ENCODE measurements at places on chromosomes 2 and 18.

- DNase-seq: no peak
These were observed 570.9 kb downstream of the PIK3C3 start for GRCh38 chr18:42525905-42526304.

- DNase-seq: peak; percentile 0
These were observed 260.6 kb upstream of the LINC00305 start for GRCh38 chr18:64409511-64409910.

GRCh38 chr2:108965540-108966289 lies 23.3 kb downstream of the EDAR start:
- no peak for DNase-seq

- peak; percentile 53 for DNase-seq
These were observed 48.2 kb upstream of the PAPOLG start for GRCh38 chr2:60707750-60708371.

GRCh38 chr2:39409697-39410389 lies 27.2 kb downstream of the MAP4K3 start:
- no peak for DNase-seq

DNA sequence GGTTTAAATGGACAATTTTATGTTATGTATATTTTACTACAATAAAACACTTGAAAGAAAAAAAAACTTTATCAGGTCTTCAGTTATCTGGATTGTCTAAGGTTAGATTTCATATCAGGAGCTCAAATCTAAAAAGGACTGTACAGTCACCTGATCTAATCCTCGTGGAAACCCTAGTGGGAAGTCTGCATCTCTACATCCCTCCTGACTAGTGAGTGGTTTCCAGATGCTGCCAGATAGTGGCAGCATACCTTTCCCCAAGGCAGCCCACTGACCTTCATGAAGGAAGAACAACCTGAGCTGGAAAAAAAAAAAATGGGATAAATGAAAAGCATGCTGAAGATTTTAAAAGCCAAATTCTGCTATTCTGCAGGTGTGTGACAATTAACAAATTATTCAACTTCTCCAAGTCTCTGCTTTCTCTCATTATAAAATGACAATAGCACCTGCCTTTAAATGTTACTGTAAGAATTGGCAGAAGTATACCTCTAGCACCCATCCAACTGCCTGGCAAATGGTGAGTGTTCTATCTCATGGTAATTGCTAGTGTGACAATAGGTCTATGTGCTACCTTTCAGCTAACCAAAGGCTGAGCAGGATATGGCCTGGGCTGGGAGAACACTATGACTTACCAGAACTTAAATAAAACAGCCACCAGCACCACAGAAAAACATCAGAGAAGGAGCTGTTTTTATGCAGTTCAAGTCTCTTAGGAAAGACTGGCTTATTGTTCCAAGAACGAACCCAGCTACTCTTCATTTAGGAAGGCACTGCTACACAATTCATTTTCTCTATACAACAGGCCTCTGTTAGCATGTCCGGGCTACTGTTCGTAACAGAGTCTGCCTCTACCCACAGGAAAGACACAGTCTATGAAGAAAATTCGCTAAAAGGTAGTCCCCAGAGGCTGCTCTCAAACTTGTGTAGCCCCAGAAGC lies 8.6 kb downstream of the CLASP1 start:
- DNase-seq: no peak

DNA sequence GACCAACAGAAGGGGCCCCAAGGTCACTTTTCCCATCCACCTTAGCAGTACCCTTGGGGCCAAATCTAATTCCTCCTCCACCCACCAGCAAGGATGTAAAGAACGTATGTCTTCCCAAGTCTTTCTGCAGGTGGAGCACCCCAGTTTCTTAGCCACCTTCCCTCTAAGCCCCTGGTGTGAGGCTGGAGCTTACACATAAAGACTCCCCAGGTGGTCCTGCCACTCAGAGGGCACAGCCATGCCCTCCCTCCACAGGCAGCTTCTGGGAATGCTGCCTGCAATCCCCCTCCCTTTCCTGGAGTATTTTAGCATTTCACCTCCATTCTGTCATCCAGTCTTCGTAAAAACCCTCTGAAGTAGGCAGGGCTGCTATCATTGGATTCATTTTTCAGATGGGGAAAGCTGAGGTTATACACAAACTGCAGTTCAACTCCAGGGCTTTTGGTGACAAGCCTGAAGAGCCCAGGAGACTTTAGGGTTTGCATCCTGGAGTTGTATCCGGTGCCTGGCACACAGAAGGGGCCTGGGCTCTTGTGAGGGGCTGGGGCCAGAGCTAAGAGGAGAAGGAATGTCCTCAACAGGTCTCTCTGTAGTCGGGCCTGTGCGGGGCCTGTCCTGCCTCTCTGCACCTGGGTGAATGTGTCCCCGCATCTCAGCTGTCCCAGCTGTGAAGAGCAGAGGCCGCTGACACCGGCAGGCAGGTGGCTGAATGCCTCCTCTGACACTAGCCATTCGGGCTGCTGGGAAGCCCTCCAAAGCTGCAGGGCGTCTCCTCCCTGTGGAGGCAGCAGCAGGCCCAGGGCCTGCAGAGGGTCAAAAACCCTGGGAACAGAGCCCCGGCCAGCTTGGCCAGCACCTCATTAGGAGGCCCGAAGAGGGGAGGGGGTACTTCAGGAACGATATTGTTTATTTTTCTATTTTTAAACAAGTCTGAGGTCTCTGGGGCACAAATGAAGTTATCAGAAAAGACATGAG lies 27.6 kb downstream of the CIB4 start:
- DNase-seq: no peak

- peak; percentile 75 for DNase-seq
These were observed 37.6 kb downstream of the RMC1 start for GRCh38 chr18:23540867-23541266.

GRCh38 chr2:200122683-200123082 lies 167.3 kb downstream of the MAIP1 start:
- no peak for DNase-seq

DNA sequence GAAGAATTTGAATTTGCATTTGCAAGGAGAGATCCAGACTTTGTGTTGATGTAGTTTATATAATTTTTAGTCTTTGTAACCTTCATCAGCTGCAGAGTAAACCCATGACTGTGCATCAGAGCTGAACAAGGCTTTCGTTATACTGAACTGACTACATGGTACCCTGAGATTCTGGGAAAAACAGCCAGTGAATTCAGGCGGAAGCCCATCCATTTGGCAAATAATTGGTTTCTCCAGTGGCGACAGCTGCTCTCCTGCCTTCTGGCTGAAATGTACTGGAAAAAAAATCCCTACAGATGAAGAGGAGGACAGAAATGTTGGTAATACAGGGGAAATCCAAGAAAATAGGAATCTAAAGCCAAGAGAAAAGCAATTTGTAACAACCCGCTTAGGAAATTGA lies 657.5 kb upstream of the CDH7 start:
- DNase-seq: no peak

DNA sequence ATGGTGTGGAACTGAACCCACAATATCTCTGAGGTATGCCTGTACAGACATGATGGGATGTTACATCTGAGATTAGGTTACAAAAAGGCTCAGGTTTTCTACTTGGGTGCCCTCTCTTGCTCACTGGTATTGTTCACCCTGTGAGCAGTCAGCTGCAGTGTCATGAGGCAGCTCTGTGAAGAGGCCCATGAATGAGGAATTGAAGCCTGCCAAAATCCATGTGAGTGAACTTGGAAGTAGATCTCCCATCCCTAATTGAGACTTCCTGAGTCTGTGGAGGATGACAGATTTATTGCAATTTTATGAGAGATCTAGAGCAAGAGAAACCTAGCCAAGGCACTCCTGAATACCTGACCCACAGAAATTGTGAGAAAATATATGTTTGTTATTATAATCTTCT lies 404.9 kb upstream of the ZEB2 start:
- no peak for DNase-seq

DNA sequence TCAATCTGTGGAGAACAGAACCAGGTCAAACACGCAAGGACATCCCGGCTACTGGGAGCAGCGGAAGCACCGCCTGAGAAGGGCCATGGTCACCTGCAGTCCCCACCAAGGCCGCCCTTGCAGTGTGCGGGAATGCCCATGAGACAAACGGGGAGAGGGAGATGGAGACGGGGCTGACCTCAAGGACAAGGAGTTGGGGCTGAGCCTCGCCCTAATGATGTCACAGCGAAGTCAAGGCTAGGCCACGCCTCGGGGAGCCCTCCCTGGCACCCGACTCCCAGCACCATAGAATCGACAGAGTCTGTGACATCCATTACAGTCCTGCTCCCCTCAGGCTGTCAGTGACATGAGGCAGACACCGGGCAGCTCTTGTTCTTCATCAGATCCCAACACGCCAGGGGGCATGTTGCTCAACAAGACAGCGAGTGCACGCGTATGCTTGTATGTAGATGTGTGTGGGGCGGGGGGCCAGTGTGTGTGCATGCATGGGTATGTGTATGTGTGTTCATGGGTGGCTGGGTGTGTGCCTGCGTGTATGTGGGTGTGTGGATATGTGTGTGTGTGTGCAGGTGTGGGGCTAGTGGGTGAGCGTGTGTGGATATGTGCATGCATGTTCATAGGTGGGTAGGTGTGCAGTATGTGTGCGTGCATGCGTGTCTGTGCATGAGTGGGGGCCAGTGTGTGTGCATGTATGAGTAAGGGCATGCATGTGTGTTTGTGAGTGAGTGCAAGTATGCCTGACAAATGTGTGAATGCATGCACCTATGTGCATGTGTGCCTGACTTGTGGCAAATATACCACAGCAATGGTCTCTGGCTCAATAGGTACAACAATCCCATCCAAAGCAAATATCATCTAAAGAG lies 57.0 kb downstream of the ANKMY1 start:
- DNase-seq: no peak

GRCh38 chr18:24014986-24015638 lies 558 bp downstream of the TTC39C start:
- peak; percentile 76 for DNase-seq

DNA sequence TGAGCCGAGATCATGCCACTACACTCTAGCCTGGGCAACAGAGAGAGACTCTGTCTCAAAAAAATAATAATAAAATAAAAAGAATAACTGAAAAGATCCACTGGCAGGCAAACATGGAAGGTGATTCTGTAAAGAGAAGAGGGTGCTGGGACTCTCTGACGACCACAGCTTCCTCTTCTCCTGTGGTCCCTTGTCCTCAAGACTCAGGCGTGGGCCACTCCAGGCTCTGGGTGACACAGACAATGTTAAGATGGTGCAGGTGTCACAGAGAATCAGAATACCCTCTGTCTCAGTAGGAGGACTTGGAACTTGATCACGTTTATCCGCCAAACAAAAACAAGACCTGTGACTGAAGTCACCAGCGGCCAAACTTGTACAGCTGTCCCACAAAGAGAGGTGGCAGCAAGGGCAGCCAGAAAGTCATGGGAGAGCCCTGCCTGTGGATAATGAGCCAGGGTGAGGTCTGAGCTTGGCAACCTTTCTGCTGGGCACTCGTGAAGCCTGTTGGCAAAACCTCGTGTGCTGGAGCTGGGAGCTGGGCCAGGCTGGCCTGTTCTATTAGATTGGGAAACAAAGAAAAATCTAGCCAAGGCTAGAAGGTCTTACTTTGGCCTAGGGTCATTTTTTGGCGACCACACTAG lies 76.4 kb upstream of the ITGA6 start:
- no peak for DNase-seq

DNA sequence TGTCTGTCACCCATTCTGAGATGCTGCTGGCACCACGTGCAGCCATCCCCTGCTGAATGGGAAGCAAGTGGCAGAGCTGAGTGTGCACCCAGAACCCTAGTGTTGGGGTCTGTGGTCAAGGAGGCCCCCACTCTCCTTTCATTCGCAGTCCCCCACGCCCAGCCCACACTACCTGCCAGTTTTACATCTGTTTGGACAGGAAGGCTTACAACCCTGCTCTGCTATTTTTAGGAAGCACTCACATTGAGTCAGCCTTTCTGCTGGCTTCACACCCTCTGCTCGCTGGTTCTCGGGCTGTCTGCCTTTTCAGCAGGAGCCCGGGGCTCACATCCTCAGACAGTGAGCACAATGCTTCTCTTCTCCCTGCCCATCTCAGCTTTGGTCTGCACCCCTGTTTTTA lies 10.7 kb upstream of the ADCY3 start:
- peak; percentile 28 for DNase-seq

GRCh38 chr2:55839182-55839819 lies 84.3 kb downstream of the EFEMP1 start:
- DNase-seq: no peak

DNA sequence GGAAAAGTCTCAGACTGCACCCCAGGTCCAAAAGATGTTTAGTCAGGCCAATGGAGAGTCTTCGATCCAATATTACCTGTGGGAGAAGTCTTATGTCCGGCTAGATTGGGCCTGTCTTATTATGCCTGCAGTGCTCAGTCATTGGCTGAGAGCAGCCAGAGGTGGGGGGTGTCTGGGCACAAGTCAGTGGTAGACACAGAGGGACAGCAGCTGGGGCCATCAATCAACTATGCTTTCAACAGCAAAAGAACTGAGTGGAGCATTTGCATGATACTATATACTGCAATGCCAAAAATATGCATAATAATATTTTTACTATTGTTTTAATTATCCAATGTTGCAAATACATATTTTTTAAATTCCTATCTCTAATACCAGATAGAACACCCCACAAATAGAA lies 298.6 kb upstream of the CDH20 start:
- DNase-seq: no peak
